ENCODE measurements at places on chromosomes 3 and 15.

- no peak for DNase-seq
These were observed 27.9 kb upstream of the PRTG start for GRCh38 chr15:55770806-55771205.

DNA sequence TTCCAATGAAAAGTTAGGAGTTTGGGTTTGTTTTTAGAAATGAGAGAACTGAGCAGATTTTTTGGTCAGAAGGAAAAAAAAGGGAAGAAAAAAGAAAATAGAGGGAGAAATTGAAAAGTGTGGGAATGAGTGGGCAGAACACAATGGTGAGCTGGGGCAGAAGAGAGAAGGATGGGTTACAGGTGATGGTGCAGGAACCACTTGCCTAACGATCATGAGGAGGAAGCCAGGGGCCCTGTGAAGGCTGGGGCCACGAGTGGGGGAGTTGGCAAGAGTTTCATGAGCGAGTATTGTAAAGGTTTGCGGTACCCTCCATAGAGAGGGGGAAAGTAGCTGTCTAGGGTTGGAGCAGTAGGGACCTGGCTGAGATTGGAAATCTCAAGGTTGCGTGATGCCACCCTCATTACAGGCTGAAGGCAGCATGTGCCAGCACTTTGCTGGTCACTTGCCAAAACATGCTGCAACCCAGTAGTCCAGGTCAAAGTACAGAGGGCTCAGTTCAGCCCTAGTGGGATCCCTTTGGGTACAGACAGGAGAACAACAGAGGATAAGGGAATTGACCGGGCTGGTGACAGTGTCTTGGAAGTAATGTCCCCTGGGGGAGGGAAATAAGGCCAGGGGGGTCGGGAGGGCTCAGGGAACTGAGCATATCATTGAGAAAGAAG, 6.6 kb downstream of the IVD start:
- no peak for DNase-seq

DNA sequence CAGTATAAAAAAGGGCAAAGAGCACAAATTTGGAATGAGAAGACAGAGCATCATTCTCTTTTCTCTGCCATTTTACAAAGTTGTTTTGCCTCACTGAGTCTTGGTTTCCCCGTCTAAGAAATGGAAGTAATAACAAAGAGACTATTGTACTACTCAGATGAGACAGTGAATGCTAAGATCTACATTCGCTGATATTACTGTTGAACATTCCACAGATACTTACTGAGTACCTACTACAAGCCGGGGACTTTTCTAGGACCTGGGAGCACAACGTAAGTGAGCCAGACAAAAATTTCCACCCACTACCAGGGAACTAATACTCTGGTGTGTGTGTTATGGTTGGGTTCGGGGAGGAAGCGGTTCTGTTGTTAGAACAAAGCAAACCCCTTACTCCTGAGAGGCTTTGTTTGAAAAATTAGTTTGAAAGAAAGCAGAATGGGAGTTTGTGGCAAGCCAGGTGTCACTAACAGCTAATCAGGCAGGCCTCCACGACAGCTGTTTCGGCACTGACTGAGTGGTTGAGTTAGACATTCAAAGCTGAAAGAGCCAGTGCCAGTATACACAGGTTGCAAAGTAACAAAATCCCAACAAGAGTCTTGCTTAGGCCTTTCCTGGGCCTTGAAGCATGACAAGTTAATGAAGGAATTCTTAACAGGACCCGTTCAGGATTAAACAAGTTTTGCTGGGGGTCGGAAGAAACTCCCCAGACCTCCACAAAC, 458.3 kb downstream of the EDEM1 start:
- no peak for DNase-seq

DNA sequence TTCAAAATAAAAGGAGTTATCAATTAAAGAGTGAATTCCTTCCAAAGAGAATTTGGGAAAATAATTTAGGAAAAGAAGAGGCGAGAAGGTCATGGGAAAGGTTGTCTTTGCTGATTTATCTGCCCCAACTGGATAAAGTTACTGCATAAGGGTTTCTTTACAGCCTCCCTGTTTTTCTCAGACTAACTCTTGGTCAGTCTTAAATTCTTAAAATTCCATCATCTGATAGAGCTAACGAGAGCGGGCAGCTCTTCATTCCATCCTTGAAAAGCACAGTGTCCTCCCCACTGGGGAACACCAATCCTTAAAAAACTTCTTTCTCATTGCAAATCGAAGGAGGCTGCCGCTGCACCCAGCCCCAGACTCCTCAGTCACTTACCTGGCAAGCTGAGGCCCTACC, 107.2 kb downstream of the PGPEP1L start:
- peak; percentile 62 for DNase-seq

GRCh38 chr3:55659701-55660100, 172.6 kb upstream of the WNT5A start:
- no peak for DNase-seq

GRCh38 chr15:64096668-64097384, 1.0 kb downstream of the SNX1 start:
- DNase-seq = peak; percentile 18

DNA sequence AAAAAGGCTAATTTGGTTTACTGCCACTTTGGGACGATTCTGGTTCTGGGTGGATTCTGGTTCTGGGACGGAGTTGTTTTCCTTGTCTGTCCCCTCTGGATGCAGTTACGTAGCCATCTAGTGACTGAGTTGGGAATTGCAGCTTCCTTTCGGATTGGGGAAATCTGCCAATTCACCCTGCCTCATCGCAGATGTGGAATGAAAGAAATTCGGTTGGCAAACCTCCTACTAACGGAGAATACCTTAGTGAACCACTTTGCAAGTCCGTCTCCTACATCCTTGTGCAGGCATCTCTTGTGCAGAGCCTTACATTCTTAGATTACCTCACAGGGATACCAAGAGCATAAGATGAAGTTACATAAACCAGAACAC, 31.5 kb upstream of the AP4E1 start:
- DNase-seq = peak; percentile 96

- peak; percentile 51 for DNase-seq
These were observed 127.8 kb downstream of the HCN4 start for GRCh38 chr15:73240866-73241499.

DNA sequence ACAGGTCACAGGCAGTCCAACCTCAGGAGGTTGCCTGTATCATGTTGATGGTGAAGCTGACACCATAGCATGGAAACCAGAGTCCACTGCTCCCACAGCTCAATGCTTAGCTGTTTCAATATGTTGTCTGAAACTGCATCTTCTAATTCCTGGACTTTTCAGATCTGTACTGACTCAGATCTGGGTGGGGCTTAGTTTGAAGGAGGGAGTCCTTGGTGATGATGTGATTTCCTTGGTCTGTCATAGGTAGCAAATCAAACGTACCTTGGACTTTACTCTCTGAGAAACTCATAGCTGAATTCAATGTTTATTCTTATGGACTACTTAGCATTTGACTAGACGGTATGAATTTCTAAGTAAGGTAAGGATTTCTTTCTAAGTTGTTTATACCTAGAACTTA, at the start of gene HHLA2:
TSS of gene HHLA2 (plus strand) at position 310 of the 400 bp plus-strand sequence. CDS start 55,266 bp downstream, outside the sequence.
- DNase-seq = no peak

DNA sequence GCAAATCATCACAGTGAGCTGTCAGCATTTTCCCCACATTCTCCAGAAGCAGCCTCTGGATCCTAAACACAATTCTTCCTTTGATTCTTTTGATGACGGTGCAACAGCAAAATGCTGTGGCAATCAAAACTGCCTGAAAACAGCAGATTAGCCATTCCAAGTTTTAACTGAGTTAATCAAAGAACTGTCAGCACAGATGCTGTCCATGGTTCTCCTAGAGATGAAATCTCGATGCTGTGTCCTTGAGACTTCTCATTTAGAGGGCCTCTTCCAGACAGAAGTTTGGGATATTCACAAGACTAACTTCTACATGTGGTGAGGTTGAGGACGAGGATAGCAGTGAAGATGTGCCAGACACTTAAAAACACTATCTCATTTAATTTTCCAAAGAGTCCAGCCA, 50.4 kb upstream of the GYG1 start:
- DNase-seq = peak; percentile 20

- peak; percentile 46 for DNase-seq
These were observed 603.2 kb upstream of the KCNMB2 start for GRCh38 chr3:177932750-177933660.

- no peak for DNase-seq
These were observed 299 bp downstream of the TYRO3 start for GRCh38 chr15:41559239-41559782.

DNA sequence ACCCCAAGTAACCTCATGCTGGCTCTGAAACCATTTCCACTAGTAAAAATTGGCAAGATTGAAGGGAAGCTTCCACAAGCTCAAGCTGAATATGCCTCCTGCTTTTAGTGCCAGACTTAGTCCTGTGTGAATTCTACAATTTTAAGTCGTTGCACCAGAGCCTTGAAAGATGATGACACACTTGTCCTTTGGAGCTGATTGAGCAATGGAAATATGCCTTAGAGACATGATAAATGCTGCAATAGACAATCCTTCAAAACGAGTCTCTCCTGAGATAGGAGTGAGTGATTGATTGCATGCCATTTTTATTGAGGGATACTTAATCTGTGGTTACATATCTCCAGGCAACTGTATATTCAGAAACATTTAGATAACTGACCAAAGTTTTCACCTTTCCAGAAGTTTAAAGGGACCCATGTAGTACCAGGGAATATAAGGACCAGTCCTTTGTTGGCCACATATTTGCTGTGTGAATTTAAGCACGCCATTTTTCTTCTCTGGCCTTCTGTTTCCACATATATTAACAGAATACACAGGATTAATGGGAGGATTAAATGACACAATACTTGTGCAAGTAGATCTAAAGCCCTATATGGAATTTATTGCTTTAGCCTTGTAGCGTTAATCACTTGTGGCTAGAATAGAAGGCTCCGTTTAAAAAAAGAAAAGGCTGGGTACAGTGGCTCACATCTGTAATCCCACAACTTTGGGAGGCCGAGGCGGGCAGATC, 65.1 kb downstream of the PPARG start:
- peak; percentile 67 for DNase-seq

- no peak for DNase-seq
These were observed 62.8 kb downstream of the XXYLT1 start for GRCh38 chr3:195208183-195208582.

GRCh38 chr15:67146875-67147381, 81.5 kb downstream of the SMAD3 start:
- DNase-seq = peak; percentile 90

GRCh38 chr15:77067691-77068367, 3.1 kb downstream of the TSPAN3 start:
- DNase-seq = no peak

DNA sequence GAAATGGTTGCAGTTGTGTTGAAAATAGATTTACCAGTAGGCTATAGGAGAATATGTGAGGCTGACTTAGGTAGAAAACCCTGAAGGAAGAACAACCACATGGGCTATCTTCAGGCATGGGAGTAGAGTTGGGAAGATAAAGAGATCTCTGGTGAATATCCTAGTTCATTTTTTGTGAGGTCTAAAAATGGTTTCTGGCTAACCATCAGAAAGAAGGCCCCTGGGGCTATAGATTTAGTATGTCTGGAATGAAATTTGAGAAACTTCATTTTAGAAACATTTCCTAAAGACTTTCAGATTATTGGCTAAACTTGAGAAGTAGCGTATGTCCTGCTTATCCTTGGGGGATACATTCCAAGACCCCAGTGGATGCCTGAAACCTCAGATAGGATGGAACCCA, 148.2 kb downstream of the NAALADL2 start:
- DNase-seq = no peak

- DNase-seq = peak; percentile 54
These were observed 4.4 kb upstream of the GPX1 start for GRCh38 chr3:49362561-49362960.

DNA sequence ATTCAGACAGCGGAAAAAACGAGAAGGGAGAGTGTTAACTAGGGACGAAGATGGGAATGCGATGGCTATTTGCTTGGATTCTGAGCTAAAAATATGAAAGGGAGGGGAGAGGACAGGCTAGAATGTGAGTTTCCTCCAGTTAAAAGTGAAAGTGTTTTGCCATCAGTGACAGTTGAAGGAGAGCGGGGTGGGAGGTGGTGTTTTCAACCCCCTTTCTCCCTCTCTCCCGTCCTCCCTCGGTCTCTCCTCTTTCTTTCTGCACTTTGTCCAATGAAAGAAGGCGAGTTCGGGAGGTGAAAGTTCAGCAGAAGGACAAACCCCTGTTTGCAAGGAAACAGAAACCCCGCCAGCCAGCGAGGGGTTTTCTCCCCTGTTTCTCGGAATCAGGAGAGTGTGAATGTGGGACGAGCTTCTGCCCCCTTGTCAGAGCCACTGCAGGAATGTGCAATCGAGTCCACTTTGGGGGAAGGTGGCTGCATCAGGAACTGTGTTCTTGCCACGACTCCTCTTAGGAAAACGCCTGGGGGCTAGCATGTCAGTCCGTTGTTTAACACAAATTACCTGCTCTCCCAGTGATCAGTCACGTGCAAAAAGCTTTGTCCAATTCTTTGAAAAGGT, 975 bp upstream of the FOXP1 start:
- DNase-seq = peak; percentile 62

GRCh38 chr3:47813551-47814177, 10.7 kb downstream of the DHX30 start:
- DNase-seq = no peak
